ENCODE measurements at places on chromosomes 4 and X.

DNA sequence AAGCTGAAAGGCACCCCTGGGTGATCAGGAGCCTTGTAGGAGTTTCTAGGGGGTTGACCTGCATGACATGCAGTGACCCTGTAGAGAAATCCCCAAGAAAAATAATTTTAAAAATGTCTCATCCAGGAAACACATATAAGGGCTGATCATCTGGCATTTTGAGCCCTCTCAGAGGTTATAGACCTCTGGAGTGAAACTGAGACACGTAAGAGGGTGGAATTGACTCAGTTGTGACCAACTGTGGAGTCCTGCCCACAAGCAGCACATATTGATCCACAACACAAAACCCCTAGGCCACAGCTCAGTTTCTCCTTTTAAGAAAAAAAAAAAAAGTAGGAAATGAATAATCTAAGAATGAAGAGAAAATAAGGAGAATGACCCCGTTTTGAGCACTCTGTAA, 32.5 kb upstream of the MTMR8 start:
- DNase-seq: no peak

GRCh38 chr4:163663454-163664225, 169.2 kb downstream of the TMA16 start:
- DNase-seq: no peak

DNA sequence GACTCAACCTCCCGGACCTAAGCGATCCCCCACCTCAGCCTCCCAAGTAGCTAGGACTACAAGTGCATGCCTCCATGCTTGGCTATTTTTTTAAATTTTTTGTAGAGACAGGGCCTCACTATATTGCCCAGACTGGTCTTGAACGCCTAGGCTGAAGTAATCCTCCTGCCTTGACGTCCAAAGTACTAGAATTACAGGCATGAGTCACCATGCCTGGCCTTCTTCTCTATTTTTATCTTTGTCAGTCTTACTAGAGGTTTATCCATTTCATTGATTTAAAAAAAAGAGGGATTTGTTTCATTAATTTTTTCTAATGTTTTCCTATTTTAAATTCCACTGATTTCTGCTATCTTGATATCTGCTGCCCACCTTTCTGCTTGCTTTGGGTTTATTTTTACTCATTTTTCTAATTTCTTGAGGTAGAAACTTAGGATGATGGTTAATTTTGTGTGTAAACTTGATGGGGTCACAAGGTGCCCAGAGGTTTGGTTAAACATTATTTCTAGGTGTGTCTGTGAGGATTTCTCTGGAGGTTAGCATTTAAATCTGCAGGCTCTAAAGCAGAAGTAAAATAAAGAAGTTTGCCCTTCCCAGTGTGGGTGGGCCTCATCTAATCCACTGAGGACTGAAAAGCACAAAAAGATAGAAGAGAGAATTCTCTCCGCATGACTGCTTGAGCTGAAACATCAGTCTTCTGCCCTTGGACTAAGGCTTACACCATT, 116.2 kb upstream of the DCLK2 start:
- DNase-seq: peak; percentile 83

DNA sequence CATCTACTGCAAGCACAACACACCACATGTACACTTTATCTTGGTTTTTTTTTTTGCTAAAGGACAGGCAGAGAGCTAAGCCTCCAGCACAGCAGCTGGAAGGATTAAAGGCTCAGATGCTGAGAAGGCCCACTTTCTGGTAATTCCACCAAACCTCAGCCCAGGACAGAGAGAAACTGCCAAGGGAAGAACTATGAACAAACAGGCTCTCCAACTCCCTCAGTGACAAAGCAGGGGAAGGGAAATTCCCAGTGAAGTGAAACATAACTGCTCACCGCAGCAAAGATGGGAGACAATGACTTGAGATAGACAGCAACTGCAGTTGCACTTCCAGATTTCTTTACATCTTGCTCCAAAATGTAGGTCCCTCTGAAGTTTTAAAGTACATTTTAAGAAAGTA, 4.8 kb downstream of the PROM1 start:
- peak; percentile 7 for DNase-seq

DNA sequence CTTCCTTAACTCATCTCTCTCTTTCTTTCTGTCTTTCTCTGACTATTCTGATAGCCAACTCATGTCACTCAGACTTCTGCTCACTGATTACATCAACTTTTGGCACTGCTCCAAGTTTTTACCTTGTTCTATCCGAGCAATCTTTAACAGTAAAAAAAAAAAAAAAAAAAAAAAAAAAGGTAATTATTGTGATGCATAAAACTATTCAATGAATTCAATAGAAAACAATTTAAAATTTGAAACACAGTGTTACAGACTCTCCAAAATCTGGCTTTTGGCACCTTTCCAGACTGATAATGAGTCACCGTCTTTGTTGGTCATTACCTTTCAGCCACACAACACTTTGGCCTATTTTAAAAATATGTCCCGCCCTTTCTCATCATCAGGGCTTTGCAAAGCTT, 229.5 kb downstream of the GALNTL6 start:
- no peak for DNase-seq

GRCh38 chr4:17329046-17329445, 182.8 kb downstream of the QDPR start:
- no peak for DNase-seq

- DNase-seq: peak; percentile 9
These were observed 151.4 kb downstream of the CPEB2 start for GRCh38 chr4:15153662-15154061.

DNA sequence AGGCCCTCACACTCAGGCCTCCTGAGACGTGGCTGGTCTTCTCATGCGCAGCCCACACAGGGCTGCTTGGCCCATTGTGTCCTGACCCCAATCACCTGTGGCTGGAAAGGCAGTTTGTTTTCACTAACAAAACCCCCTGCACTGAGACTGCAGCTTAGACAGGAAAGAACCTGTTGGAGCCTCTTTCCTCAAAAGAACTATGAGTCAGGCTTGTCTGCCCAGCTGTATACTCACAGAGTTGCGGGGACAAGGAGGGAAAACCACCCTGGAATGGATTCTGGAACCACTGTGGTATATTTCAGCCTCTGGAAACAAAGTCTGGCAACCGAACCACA, 5.2 kb upstream of the TMEM156 start:
- peak; percentile 68 for DNase-seq

GRCh38 chrX:150032742-150033141, 94.5 kb upstream of the EOLA2 start:
- DNase-seq: peak; percentile 81

DNA sequence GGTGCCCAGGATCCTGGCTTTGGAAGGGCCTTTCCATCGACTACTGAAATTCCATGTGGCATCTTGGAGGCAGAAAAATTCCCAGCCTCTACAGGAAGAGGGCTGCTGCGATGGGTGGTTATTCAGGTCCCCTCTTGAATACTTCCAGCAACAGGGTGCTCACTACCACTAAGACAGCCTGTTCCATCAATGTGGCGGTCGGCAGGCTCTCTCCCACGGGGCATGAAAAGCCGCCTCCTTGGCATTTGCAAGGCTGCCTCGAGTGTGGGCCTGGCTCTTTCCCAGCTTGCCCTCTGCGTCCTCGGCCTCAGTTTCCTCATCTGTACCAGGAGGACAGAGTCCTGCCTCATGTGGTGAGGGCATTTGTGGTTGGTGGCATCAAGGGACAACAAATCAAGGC, 62.4 kb downstream of the ADRA2C start:
- DNase-seq: no peak

DNA sequence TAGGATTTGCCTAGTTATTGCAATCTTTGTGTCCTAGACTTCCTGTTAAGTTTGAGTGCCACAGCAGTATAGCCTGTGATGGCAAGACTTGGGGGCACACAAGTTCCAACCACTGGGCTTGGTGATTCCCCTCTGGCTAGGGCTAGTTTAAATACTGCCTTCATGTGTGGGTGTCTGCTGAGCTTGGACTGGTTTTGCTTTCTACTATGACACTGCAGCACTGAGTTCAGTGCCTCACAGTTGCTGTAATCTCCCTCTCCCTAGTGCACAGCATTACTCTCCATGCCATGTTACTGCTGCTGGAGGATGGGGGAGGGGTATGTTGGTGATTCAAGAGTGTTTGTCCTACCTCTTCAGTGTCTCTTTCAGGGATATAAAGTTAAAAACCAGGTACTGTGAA, 379.6 kb downstream of the IL15 start:
- peak; percentile 12 for DNase-seq

DNA sequence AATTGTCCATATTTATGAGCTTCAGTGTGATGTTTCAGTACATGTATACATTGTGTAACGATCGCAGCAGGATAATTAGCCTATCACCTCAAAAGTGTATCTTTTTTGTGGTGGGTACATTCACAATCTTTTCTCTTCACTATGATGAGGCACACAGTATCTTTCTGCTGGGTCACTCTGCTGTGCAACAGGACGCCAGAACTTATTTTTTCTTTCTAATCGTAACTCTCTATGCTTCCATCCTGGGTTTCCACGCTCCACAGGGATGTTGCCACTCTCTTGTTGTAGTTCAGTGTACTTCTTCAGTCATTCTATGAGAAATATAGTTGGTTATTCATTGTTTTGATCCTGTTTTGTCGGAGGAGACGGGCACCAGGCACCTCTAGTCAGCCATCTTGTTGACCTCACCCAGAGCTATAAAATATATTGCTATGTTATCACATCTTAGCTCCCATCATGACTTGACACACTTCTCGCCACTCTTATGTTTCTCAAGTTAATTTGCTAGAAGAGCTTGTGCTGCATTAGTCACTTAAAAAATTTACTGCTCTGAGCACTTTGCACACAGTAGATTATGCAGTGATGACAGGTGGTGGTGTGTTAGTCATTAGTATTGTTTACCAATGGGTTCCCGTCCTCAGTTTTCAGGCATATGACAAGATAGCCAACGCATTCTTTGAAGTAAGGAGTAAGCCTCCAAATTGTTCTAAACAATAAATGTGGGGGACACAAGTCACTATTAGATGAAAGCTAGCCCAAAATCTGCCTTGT, 1002.7 kb upstream of the PCDH7 start:
- peak; percentile 23 for DNase-seq

DNA sequence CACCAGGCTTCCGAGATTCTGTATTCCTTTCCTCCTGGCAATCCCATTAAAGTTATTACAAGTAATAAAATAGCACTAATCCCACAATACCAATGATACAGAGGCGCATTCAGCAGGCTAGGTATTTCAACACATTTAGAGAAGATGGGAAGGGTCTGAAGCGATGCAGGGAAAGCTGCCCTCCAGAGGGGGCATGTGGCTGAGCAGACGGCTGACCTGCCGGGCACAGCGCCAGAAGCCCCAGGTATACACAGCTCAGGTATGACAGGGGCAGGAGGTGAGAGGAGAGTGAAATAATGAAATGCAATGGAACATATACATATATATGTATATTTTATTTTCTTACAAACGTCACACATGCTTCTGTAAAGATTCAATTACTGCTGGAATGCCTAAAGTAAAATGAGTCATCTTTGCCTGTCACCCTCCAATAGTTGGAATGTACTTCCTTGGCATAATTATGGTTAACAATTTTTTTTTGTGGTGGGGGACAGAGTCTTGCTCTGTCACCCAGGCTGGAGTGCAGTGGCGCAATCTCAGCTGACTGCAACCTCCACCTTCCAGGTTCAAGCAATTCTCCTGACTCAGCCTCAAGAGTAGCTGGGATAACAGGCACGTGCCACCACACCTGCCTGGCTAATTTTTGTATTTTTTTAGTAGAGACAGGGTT, 21.3 kb upstream of the CDKN2AIP start:
- DNase-seq: peak; percentile 59

DNA sequence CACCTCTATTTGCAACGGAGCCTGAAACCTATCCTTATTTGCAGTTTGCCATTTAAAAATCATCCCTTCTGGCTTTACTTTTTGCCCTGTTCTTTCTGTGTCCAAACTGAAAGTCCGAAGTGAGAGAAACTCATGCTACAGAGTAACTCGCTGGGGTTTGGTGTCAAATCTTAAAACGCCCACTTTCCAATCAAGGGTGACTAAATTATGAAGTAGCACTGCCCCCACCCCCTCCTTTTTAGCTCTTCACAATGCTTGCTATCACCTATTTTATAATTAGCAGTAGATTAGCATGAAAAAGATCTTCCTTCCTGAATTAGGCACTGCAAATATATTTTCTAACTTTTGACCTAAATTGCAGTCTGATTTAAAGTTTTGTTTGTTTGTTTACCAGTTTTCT, 52.5 kb downstream of the VGLL1 start:
- DNase-seq: no peak

- no peak for DNase-seq
These were observed 11.6 kb downstream of the PDZD4 start for GRCh38 chrX:153818571-153819383.

DNA sequence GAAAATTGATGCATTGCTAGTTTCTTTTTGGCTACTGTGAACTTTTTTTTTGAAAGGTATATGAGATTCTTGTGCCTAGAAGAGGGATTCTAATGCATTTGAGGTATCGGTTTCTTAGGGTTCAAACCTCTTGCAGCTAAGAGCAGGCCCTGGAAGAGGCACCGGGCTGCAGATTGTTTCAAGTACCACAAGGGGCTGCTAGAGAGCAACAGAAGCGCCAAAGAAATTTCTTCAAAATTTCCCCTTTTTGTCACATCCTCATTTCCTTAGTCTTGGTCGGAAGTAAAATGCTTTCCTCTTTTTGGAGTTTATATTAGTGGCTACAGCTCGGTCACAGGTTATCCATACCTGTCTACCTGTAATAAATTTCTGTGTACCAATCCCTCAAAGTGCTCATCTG, 89.8 kb downstream of the PDGFRA start:
- DNase-seq: peak; percentile 58

DNA sequence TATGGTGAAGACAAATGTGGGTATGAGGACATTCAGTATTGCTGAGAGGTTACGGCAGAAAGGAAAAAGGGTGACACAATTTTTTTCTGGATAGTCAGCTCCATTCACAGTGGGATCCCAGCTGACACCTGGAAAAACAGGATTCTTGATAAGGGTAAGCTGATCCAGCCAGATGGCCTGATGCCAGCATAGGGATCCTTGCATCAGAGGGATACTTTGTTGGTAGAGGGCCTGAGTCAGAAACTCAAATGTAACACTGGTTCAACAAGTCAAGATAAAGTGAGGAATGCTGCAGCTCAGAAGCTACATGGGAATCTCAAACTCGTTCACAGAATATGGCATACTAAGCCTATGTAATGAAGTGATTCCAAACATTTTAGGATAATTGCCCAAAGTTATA, 726.7 kb downstream of the C4orf33 start:
- DNase-seq: no peak

GRCh38 chr4:10115797-10116568, 616 bp downstream of the WDR1 start:
- DNase-seq: no peak

GRCh38 chr4:57051524-57051923, 58.7 kb downstream of the IGFBP7 start:
- no peak for DNase-seq

- DNase-seq: no peak
These were observed 199.6 kb downstream of the VEGFC start for GRCh38 chr4:176592976-176593670.

DNA sequence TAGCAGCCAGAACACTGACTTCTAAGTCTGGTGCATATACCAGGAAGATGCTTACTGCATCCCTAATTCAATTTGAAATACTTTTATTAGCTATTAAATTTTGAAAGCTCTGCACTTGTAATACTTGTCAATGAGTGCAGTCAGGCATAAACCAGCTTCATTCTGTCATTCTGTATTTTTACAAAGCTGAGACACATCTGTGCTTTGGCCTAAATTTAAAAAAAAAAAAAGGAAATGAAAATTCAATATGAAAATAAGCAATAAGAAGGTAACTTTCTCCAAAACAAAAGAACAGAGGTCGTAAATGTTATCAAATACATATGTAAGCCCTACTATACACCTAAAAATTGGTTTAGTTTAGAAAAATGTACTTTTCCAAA, 7.0 kb downstream of the SMIM14 start:
- no peak for DNase-seq
